ENCODE measurements at places on chromosomes 6 and 20.
A peak's percentile ranks its signal among the peaks of the same experiment; 100 is the strongest.

- DNase-seq = no peak
Observed at GRCh38 chr6:41652866-41653652, 14.8 kb downstream of the MDFI start.

DNA sequence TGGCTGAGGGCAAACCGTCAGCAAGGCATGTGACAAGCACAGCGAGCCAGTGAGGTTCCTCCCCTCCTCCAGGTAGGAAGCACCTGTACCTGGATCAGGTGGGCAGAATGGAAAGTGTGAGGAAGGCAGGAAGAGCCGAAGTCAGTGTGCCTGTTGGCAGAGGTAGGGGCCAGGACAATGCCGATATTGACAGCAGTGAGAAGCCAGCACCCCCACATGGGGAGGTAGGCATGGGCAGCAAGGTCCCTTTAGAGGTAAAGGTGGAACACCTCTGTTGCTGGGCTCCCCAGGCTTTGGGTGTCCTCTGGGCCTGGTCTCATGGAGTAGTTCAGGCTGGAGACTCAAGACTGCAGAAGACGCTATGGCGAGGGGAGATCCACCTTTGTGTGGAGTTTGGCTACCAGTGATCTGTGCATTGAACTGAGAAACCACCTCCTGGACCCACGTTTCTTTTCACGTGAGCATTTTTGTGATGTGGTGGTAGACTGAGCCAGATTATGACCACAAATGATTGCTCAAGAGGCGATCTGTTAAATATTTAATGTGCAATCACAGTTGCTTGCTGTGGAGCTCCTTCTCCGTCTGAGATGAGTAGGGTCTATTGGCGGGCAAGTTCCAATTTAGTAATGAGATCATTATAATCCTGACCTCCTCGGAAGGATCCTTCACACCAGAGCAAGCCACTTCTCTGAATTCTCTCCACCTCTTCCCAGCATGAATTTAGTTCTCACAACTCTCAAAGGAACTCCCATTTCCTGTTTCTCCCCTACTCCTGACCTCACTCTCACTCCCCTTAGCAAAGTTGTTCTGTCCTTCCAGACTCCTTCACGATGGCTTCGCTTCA lies 174.8 kb downstream of the CDH26 start:
- no peak for DNase-seq

DNA sequence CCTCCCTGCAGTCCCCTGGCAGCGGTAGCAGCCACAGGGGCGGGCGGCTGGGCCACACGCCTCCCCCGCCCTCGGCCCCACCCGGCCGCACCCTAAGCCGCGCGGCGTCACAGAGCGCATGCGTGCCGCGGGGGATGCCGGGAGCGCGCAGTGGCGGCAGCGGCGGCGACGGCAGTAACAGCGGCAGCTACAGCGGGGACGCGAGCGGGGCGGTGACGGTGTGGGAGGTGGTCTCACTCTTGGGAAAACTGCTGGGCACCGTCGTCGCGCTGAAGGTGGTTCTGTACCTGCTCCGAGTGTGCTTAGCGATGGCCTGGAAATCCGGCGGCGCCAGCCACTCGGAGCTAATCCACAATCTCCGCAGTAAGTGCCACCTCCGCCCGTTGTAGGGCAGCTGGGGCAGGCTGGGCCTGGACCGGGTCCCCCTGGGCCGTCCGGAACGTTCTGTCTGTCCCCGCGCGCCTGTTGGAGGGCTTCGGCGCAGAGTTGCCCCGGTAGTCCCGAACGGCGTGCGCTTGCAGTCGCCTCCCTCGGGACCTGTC lies at the start of gene PCMT1:
TSS of gene PCMT1 (plus strand) at position 148 of the 542 bp plus-strand sequence. CDS start at position 309, 161 bp downstream.
- peak; percentile 79 for DNase-seq

GRCh38 chr20:33814238-33814712 lies 3.1 kb downstream of the CHMP4B start:
- DNase-seq = no peak
